ENCODE measurements at places on chromosomes 5 and 9.

DNA sequence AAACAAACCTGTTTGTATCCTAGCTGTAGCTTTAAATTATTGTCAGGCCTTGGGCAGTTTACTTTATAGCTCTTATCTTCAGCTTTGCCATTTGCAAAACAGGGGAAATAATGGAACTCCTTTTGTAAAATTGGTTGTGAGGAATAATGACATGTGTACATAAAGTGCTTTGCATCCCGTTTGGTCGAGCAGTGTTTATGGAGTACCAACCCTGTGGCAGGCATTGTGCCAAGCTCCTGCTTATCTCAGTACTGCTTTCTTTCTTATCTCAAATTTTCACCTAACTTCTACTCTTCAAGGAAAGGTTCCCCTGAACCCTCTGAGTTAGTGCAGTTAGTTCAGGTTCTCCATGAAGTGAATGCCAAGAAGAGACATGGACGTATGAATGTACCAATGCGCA lies 9.4 kb upstream of the TENT2 start:
- no peak for DNase-seq

GRCh38 chr5:125186911-125187375 lies 440.5 kb upstream of the ZNF608 start:
- DNase-seq: no peak

GRCh38 chr5:68983043-68983442 lies 110.8 kb upstream of the SLC30A5 start:
- no peak for DNase-seq

DNA sequence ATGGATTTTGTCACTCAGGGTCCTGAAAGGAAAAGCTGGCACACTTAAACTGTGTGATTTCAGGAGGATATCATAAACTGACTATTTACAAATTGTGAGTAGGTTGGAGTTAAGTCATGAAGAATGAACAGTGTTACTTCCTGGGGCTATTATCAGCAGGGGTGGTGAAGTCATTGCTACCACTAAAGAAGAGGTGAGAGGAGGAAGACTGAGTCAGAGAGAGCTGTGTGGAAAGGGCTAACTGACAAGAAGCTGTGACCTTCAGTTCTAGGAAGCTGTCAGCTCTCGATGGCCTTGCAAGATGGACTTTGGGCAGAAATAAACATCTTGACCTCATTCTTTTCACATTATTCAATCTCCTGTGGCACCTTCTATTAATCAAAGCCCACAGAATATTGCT lies 72.3 kb upstream of the STARD4 start:
- DNase-seq: peak; percentile 6

DNA sequence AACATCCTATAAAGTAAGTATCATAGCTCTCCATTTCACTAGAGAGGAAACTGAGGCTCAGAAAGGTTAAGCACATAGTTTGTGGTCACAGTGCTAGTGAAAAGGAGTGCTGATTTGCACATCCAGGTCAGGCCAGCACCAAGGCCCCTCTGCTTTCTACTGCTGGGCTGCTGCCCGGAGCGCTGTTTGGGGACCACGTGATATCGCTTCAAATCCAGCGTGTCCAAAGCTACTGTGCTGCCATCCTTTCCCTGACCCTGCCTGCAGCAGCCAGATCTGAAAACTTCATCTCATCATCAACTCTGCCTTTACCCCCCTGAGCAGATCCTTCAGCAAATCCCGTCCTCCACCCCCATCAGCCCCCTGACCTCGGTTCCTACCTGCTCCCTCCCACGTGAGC lies 40.7 kb upstream of the AKNA start:
- no peak for DNase-seq

- no peak for DNase-seq
Measured at GRCh38 chr5:131296213-131296672, 32.4 kb downstream of the CDC42SE2 start.

- DNase-seq: peak; percentile 72
Measured at GRCh38 chr9:133184971-133185370, 21.3 kb upstream of the GBGT1 start.

DNA sequence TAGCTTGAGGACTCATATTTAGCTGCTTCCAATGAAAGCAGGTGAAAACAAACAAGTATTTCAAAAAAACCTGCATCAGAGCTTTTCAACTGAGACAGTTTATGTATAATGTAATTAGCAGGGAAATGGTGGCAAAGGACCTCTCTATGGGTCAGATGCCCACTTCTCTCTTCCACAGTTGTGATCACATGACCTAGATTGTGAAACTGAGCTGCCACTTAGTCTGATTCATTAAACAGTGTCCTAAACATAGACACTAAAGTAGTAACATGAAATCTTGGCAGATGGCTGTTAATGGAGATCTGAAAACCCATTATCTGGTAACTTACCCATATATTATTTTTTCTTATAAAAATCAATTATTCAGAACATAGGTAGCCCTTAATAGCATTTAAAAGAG lies 663.6 kb upstream of the RIOK2 start:
- peak; percentile 9 for DNase-seq

DNA sequence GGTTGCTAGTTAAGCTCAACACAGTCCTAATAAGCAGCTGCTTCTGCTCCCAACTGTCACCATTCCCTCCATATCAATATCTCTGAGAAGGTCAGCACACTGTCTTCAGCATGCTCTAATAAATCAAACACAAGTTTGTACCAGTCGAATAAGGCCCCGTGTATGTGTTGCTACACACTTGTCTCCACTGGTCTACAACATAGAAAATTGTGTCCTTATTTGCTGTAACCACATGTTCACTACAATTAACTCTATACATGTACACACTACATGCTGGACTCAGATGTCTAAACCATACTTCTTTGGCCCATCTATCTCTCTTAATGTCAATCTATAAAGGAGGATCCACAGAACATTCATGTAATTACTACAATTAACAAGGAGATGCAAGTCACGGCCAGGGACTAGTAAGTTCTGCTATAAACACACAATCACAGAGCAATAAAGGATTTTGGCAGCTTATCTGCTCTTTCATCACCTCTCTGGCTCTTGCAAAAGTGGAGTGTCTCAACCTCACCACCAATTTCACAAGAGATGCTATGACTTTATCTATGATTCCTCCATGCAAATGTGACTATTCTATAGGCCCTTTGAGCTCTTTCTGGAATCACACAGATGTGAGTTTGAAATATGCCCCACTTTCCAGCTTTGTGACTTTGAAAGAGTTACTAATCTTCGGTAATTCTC lies 143.9 kb downstream of the SEMA5A start:
- peak; percentile 57 for DNase-seq

DNA sequence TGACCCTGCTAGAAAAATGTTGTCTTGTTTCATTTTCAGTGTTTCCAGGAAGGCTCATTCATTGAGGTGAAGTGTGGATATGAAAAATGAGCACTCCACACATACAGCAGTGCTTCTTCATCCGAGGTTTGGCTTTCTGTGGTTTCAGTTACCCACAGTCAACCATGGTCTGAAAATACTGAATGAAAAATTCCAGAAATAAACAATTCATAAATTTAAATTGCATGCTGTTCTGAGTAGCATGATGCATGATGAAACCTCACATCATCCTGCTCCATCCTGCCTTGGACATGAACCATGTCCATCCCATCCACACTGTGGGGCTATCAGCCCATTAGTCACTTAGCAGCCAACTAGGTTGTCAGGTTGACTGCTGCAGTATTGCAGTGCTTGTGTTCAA lies 10.4 kb upstream of the SLC45A2 start:
- peak; percentile 73 for DNase-seq

GRCh38 chr5:65721050-65721719 lies 724 bp downstream of the SGTB start:
- DNase-seq: peak; percentile 74

DNA sequence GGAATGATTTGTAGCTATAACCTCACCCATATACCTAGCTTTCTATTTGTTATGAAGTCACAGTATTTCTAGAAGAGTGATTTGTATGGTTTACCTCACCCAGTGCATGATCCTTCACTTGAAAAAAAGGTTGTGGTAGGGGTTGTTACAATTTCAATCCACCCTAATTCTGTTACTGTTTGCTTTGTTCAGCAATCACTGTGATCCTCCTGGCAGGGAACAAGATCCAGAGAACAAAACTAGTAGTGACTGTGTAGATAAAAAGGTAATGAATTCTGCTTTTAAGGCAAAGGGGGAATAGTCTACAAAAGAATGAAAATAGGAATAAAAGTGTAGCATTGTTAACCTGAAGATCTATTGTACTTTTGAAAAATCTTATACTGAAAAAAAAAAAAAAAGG lies 191.3 kb upstream of the SH3GL2 start:
- no peak for DNase-seq

DNA sequence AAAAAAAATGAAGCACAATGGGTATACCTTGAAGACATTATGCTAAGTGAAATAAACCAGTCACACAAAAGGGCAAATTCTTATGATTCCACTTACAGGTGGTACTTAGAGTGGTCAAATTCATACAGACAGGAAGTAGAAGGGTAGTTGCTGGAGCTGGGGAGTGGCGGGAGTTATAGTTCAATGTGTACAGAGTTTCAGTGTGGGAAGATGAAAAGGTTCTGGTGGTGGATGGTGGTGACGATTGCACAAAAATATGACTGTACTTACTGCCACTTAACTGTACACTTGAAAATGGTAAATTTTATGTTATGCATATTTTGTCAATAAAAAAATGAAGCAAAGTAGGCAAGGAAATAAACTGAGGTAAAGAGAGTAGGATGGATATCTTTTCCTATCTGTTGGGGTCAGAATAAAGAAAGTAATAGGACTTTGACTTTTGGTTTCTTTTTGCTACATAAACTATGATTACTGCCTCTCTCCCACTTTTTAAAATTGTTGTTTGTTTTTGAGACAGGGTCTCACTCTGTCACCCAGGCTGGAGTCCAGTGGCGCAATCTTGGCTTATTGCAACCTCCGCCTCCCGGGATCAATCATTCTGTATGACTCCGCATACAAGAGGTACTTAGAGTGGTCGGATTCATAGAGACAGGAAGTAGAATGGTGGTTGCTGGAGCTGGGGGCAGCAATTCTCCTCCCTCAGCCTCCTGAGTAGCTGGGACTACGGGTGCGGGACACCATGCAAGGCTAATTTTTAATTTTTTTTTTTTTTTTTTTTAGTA lies 4.0 kb upstream of the PSAT1 start:
- no peak for DNase-seq

GRCh38 chr9:91948597-91949391 lies 1.2 kb downstream of the ROR2 start:
- peak; percentile 50 for DNase-seq

DNA sequence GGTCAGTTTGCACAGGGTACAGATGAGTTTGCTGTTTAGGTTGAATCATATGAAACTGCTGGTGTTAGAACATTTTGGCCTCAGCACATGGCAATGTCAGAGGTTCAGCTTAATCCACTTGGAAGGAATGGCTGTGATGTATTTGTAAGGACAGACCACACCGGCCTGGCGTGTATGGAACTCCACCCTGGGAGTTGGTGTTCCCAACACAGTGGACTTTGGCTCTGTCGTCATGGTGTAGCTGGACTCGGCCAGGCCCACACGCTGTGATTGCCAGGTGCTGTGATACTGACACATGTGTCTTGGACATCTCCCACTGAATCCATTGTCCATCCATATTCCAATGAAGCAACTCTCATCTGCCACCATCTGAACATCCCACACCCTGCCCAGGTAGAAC lies 90.3 kb downstream of the ZNF618 start:
- no peak for DNase-seq

DNA sequence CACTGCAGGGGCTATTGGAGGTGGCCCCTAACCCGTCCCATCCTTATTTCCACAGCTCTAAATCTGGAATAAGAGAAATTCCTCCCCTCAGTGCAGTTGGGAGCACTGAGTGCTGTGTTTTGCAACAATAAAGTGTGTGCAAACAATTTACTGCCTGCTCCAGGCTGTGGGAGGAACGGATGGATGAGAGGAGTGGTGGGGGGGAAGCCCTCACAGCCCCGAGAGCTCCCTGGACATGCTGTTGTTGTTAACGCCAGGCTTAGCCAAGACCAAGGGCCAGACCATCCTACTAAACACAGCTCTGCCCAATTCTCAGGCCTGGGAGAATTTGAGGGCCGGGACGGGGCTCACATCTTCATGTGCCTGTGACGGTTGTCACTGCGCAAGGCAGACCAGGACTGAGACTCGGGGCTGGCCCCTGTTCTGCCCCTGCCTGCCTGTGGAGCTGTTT lies 200.2 kb downstream of the DAB2IP start:
- no peak for DNase-seq

DNA sequence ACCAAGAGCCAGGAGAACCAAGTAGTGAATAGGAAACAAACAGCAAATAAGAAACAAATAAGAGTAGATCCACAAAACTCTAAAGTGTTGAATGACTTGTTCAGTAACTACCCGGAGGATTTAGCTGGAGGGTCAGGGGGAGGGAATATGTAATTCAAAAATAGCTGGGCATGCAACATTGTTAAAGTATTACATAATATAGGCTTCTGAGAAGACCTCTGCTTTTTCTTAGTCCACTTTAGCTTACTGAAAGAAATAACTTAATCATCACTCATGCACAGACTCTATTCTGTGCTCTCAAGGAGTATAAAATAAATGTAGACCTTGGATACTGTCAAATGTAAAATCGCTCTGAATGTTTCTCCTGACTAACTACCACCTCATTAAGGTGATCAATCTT lies 183.2 kb upstream of the POU5F2 start:
- DNase-seq: peak; percentile 57

GRCh38 chr5:113378959-113379541 lies 55.7 kb downstream of the TSSK1B start:
- DNase-seq: peak; percentile 75

- DNase-seq: no peak
Measured at GRCh38 chr9:135717410-135717809, 15.4 kb downstream of the KCNT1 start.

GRCh38 chr9:134951461-134951860 lies 33.7 kb upstream of the FCN1 start:
- DNase-seq: no peak

DNA sequence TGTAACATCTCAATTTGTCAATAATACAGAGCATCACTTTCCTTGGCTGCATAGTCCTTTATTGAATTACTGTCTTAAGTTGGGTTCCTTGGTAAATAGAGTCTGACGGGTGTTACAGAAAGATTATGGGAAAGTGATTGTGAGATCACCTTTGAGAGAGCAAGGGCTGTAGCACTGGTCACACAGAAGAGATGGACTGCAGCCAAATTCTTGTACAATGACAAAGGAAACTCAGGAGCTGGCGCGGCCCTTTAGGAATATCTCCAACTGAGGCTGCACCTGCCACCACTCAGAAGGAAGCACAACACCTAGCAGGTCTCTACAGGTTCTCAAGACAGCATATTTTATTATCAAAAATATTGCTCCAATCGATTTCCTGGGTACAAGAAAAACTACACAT lies 350.0 kb upstream of the ISL1 start:
- no peak for DNase-seq

GRCh38 chr9:89234205-89235067 lies 55.8 kb upstream of the SHC3 start:
- DNase-seq: peak; percentile 39

- no peak for DNase-seq
Measured at GRCh38 chr5:95102687-95103086, 182.2 kb downstream of the MCTP1 start.

DNA sequence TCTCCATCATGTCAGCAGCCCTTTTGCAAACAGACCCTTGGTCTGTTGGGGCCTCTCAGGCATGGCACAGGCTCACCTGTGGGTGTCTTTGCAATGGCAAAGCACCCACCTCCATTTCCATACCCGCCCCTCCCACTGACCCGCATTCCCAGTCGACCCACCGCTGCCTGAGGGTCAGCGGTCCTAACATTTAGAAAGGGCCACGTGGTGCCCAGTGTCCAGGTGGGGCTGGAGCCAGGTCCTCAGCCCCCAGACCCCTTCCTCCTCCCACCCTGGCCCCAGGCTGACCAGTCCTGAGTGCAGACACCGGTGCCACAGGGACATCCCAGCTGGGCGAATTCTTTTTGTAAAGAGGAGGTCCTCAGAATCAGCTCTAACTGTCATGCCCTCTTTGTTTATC lies 43.3 kb upstream of the CEP72 start:
- DNase-seq: no peak

GRCh38 chr5:85896514-85896913 lies 721.2 kb upstream of the COX7C start:
- no peak for DNase-seq

Data from fibroblast of lung (primary cell).